ENCODE measurements at places on chromosomes 12 and 14. TPM values are rescaled to one million over a fixed set of nuclear protein-coding genes. Genes with fewer than 3 reads are reported as not detected.

GRCh38 chr14:103445806-103446205, 60.6 kb downstream of the MARK3 start:
- DNase-seq, result peak; percentile 16
- H3K4me3 ChIP-seq, result no peak overlapping the region
- H3K4me1 ChIP-seq, result peaks cover 10% of the 10 kb centered on the region
- H3K27ac ChIP-seq, result no peak overlapping the region

GRCh38 chr12:53866727-53867126, 71.9 kb upstream of the HOXC13 start:
- H3K36me3 ChIP-seq, result no peaks in the 10 kb centered on the region
- no peak for DNase-seq
- H3K27me3 ChIP-seq, result no peaks in the 10 kb centered on the region
- no peaks in the 10 kb centered on the region for H3K4me1 ChIP-seq
- no peak overlapping the region for H3K27ac ChIP-seq

GRCh38 chr14:103143506-103143905, 20.2 kb downstream of the TNFAIP2 start:
- DNase-seq, result no peak
- H3K4me1 ChIP-seq, result peaks cover 15% of the 10 kb centered on the region
- H3K4me3 ChIP-seq, result no peak overlapping the region
- no peaks in the 10 kb centered on the region for H3K36me3 ChIP-seq
- H3K27me3 ChIP-seq, result no peaks in the 10 kb centered on the region

DNA sequence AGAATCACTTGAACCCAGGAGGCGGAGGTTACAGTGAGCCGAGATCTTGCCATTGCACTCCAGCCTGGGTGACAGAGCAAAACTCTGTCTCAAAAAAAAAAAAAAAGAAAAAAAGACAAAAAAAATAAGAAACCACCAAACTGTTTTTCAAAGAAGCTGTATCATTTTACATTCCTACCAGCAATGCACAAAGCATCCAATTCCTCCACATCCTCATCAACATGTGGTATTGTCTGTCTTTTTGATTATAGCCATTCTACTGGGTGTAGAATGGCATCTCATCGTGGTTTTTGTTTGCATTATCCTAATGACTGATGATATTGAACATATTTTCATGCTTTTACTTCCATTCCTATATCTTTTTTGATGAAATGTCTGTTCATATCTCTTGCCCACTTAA, 36.2 kb upstream of the GNG2 start:
- no peaks in the 10 kb centered on the region for H3K27me3 ChIP-seq
- H3K4me3 ChIP-seq, result no peak overlapping the region
- peaks cover 3% of the 10 kb centered on the region for H3K4me1 ChIP-seq
- H3K27ac ChIP-seq, result no peak overlapping the region

DNA sequence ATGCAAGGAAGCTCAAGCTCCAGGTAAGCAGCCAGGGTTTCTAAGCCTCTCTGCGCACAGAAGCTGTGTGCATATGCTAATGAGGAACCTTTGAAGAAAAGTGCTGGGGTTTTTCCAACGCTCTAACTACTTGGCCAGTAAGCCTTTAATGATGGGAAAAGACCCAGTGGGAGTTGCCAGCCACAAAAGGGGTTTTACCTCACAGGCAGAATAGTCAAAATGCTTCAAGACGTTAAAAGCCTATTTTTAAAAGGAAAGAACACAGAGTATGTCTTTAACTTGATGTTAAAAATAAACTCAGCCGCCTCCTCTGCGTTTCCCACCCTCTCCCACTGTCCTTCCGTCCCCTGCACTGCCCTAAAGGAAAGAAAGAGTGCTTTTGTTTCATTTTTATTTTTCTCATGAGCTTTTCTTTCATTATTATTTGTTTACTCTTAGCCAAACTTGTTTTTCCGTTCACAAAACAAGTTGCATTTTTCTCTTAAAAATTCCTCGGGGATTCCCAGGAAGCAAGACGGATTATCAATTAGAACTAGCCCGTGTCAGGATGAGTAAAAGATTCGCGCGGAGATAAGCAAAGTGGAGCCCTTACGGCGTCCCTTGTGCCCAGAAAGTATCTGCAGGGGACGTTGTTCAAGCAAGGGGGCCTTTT, 209.8 kb upstream of the NUDT4 start:
- peak overlapping the region; percentile 32 for H3K27ac ChIP-seq
- H3K4me1 ChIP-seq, result peaks cover 19% of the 10 kb centered on the region
- peak overlapping the region; percentile 31 for H3K4me3 ChIP-seq
- no peak for DNase-seq
- H3K36me3 ChIP-seq, result no peaks in the 10 kb centered on the region

DNA sequence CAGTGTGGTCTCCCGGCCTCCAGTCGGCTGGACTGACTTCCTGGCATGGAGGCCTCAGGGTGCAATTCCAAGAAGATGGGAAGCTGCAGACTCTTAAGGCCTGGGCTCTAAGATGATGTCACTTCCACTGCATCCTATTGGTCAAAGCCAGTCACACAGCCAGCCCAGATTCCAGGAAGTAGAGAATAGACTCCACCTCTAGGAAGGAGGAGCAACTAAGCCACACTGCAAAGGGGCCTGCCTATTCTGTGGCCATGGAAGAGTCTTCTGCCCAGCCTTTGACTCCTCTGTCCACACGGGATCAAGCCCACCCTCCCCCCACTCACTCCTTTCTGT, 103.9 kb upstream of the RFLNA start:
- H3K36me3 ChIP-seq, result no peaks in the 10 kb centered on the region
- no peaks in the 10 kb centered on the region for H3K27me3 ChIP-seq
- DNase-seq, result no peak
- H3K27ac ChIP-seq, result no peak overlapping the region

GRCh38 chr14:81427348-81428058, 27.4 kb upstream of the STON2 start:
- H3K4me1 ChIP-seq, result peaks cover 23% of the 10 kb centered on the region
- no peak overlapping the region for H3K27ac ChIP-seq
- DNase-seq, result peak; percentile 70

- H3K27ac ChIP-seq, result no peak overlapping the region
- no peaks in the 10 kb centered on the region for H3K36me3 ChIP-seq
- peak; percentile 30 for DNase-seq
- H3K27me3 ChIP-seq, result no peaks in the 10 kb centered on the region
Observed at GRCh38 chr12:46677749-46678148, 148.0 kb downstream of the SLC38A4 start.

GRCh38 chr14:72925171-72925759, 999 bp upstream of the DCAF4 start:
- peaks cover 8% of the 10 kb centered on the region for H3K27me3 ChIP-seq
- peak overlapping the region; percentile 90 for H3K27ac ChIP-seq
- no peak for DNase-seq
- peak overlapping the region; percentile 69 for H3K4me3 ChIP-seq
- peaks cover 10% of the 10 kb centered on the region for H3K36me3 ChIP-seq

B4GALNT1 gene
- total RNA-seq, result not detected

RNASE4 gene
- 110 TPM for total RNA-seq

NGB gene
- total RNA-seq, result 9.4 TPM

CAPZA3 gene
- 1.8 TPM for total RNA-seq
